ENCODE measurements at places on chromosomes 7 and 10. TPM values are rescaled to one million over a fixed set of nuclear protein-coding genes. Genes with fewer than 3 reads are reported as not detected.

GRCh38 chr10:35789996-35790395 is 147.9 kb upstream of the FZD8 start:
- no peaks in the 10 kb centered on the region for H3K27me3 ChIP-seq
- H3K27ac ChIP-seq = no peak overlapping the region
- H3K4me1 ChIP-seq = no peaks in the 10 kb centered on the region

PDIA4 gene
- polyA plus RNA-seq = 236 TPM

DNA sequence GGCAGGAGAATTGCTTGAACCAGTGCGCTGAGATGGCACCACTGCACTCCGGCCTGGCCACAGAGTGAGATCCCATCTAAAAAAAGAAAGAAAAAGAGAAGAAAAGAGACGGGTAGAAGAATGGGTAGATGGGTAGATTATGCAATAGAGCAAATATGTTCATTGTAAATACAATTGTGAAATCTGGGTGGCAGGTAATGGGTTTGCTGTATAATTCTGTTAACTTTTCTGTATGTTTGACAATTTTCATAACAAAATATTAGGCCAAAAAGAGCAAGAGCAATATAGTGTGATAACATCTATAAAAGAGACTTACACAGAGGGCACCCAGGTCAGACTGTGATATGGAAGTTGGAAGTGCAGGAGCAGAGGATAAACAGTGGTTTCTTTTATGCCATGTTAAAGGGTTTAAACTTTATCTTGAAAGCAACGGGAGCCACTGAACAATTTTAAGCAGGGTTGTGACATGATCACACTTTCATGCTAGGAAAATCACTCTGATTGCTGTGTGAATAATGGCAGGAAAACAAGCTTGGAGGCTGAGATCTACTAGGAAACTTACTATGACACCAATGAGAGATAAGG is 6.7 kb upstream of the COL28A1 start:
- H3K4me3 ChIP-seq = no peak overlapping the region
- H3K27ac ChIP-seq = no peak overlapping the region
- H3K27me3 ChIP-seq = no peaks in the 10 kb centered on the region
- DNase-seq = no peak
- H3K36me3 ChIP-seq = no peaks in the 10 kb centered on the region

- H3K27ac ChIP-seq = no peak overlapping the region
- H3K4me1 ChIP-seq = no peaks in the 10 kb centered on the region
- no peaks in the 10 kb centered on the region for H3K36me3 ChIP-seq
These were observed 14.0 kb downstream of the TMEM26 start for GRCh38 chr10:61439058-61439609.

- no peaks in the 10 kb centered on the region for H3K27me3 ChIP-seq
- no peaks in the 10 kb centered on the region for H3K36me3 ChIP-seq
- no peak overlapping the region for H3K27ac ChIP-seq
These were observed 415.3 kb upstream of the SEMA3D start for GRCh38 chr7:85602196-85602595.

DNA sequence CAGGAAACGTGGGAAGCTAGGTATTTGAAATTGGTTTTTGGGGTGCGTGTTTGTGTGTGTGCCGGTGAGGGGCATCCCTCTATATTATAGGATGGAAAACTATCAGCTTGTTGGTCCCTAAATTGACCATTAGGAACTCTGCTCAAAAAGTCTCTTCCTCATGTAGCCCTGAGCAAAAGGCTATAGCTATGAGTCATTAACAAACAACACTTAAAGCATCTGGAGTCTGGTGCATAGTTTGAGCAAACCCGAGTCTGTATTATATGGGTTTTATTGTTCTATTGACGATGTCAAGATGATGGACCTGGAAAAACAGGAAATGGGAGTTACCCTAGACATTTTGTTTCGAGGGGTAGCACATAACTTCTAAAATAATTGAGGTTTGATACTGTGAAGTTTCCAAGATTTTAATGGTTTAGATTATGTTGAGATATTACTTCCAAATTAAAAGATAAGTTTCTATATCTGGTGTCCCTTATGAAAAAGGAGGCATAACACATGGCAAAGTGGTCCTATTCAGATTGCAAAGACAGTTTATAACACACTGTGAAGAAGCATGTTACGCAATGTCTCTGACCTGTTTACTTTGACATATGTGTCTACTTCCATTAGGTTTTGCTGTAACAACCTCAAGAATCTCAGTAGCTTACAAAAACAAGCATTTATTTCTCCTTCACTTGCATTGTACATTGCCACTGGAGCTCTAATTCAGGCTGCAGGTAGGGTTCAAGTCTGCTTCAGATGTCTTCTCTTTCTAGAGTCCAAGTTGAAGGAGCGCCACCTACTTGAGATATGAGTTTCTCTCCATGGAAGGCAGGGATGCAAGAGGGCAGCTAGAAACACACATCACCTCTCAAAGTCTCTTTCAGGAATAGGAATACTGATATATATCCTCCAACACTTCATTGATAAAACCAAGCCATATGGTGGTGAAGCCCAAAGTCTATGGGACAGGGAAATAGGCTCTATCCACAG is 357.7 kb downstream of the PHF14 start:
- no peaks in the 10 kb centered on the region for H3K4me1 ChIP-seq
- H3K27me3 ChIP-seq = no peaks in the 10 kb centered on the region
- no peak overlapping the region for H3K27ac ChIP-seq
- H3K4me3 ChIP-seq = no peak overlapping the region
- no peaks in the 10 kb centered on the region for H3K36me3 ChIP-seq

- H3K27ac ChIP-seq = no peak overlapping the region
- no peaks in the 10 kb centered on the region for H3K36me3 ChIP-seq
- H3K27me3 ChIP-seq = no peaks in the 10 kb centered on the region
- H3K4me1 ChIP-seq = no peaks in the 10 kb centered on the region
- no peak for DNase-seq
- no peak overlapping the region for H3K4me3 ChIP-seq
These were observed 226.8 kb downstream of the ACTR3B start for GRCh38 chr7:152986376-152986775.

- H3K27ac ChIP-seq = no peak overlapping the region
- H3K4me3 ChIP-seq = no peak overlapping the region
- H3K4me1 ChIP-seq = no peaks in the 10 kb centered on the region
- no peaks in the 10 kb centered on the region for H3K27me3 ChIP-seq
These were observed 176.4 kb downstream of the AHR start for GRCh38 chr7:17474724-17475344.

GRCh38 chr10:12195281-12195602 is 449 bp downstream of the NUDT5 start:
- H3K27ac ChIP-seq = peak overlapping the region; percentile 90
- peak overlapping the region; percentile 91 for H3K4me3 ChIP-seq
- no peak for DNase-seq

GRCh38 chr10:92690915-92691590 is 1.3 kb downstream of the HHEX start:
- no peaks in the 10 kb centered on the region for H3K4me1 ChIP-seq
- H3K27me3 ChIP-seq = no peaks in the 10 kb centered on the region
- H3K36me3 ChIP-seq = no peaks in the 10 kb centered on the region
- no peak for DNase-seq
- peak overlapping the region; percentile 51 for H3K4me3 ChIP-seq

DNA sequence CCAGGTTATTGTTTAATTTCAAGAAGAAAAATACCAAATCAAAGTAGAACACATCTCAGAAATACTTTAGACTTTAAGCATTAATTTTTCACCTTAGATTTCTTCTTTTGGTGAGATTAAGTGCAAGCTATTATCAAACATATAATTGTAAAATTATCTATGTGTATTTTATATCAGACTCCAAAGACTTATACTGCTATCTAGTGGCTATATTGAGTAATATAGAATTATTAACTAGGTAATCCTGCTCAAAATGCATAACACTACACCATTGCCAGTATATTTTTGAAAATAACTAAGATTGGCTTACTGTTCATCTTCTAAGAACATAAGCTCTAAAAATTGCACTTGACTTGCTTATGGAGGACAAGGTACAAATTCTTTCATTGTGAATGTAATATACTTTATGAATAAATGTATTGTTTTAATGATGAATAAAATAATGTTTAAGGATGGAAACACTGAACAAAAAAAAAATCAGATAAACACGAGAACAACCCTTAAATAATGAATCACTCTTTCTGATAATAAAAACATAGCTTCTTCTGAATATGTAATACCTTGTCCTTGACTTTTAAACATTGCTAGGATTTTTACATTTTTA is 86.7 kb upstream of the GNAI1 start:
- no peak overlapping the region for H3K27ac ChIP-seq
- no peaks in the 10 kb centered on the region for H3K4me1 ChIP-seq
- no peak overlapping the region for H3K4me3 ChIP-seq
- H3K36me3 ChIP-seq = no peaks in the 10 kb centered on the region

GRCh38 chr10:77457721-77458120 is 179.9 kb downstream of the KCNMA1 start:
- no peak for DNase-seq
- H3K4me1 ChIP-seq = peaks cover 2% of the 10 kb centered on the region
- H3K27ac ChIP-seq = no peak overlapping the region
- H3K4me3 ChIP-seq = no peak overlapping the region

GRCh38 chr7:46651070-46651469 is 730.0 kb upstream of the IGFBP3 start:
- H3K4me3 ChIP-seq = no peak overlapping the region
- H3K36me3 ChIP-seq = no peaks in the 10 kb centered on the region
- DNase-seq = no peak

PRR15 gene
- polyA plus RNA-seq = 0.43 TPM

DNA sequence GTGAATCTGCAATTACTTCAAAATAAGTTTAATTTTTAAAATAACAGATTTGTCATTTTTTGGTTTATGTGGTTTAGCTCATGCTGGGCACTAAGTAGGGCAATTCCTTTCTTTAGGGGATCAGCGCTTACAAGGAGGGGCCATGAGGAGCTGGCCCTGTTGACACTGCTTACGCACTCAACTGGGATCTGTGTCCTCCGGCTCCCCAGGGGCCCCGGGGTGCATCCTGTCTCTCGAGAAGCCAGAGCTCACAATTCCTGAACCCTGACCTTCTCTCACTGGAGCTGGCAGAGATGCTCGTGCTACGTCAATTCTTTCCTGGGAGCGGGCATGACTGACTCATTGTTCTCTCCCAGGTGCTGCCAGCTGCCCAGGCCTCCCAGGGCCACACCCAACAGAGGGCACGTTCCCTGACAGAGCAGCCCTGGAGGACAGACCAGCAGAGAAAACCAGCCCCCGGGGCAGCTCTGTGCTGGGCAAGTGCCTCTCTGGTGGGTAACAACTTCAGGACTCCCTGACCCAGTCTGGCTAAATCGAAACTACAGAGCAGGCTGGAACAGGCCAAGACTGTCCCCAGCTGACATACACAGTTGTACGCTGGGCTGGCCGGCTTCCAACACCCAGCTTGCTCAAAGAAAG is 36.8 kb downstream of the CTBP2 start:
- H3K36me3 ChIP-seq = peaks cover 4% of the 10 kb centered on the region
- H3K27me3 ChIP-seq = no peaks in the 10 kb centered on the region
- peak; percentile 93 for DNase-seq
- peaks cover 26% of the 10 kb centered on the region for H3K4me1 ChIP-seq
- H3K27ac ChIP-seq = peak overlapping the region; percentile 83
- peak overlapping the region; percentile 45 for H3K4me3 ChIP-seq

DNA sequence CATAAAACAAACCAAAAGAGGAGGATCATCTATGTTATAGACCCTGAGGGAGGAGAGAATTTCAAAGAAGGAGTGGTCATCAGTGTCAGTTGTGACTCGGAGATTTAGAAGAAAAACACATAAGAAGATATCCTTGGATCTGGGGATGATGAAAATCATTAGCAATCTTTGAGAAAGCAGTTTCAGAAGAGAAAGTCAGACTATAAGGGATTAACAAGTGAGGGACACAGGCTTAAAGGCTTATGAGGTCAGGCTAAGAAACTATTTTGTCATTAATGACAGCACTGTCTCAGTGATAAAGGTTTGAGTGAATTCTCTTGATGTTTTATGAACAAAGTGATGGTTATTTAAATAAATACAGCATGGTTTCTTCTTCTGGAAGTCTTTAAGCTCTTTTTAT is 6.1 kb upstream of the GPR85 start:
- no peaks in the 10 kb centered on the region for H3K4me1 ChIP-seq
- no peaks in the 10 kb centered on the region for H3K36me3 ChIP-seq
- no peak overlapping the region for H3K27ac ChIP-seq
- H3K4me3 ChIP-seq = no peak overlapping the region
- no peak for DNase-seq

SH2D4B gene
- not detected for polyA plus RNA-seq

DNA sequence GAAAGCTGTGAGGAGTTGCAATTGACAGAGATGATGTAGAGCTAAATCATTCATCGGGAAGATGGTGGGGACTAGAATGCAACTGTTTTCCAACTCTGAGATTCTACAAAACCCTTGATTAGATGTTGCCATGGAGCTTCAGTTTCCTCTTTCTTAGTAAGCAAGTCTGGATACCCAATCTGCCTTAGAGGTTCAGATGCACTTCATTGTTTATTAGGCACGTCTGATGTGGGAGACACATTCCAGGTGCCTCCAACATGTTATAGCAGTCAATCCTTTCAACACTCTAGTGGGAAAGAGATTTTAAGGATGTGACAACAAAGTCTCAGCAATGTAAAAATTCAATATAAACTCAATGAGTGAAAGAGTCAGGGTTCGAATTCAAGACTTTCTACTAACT is 291.3 kb upstream of the PHYHIPL start:
- no peak for DNase-seq
- no peak overlapping the region for H3K4me3 ChIP-seq
- H3K27me3 ChIP-seq = no peaks in the 10 kb centered on the region
- H3K4me1 ChIP-seq = no peaks in the 10 kb centered on the region

DNA sequence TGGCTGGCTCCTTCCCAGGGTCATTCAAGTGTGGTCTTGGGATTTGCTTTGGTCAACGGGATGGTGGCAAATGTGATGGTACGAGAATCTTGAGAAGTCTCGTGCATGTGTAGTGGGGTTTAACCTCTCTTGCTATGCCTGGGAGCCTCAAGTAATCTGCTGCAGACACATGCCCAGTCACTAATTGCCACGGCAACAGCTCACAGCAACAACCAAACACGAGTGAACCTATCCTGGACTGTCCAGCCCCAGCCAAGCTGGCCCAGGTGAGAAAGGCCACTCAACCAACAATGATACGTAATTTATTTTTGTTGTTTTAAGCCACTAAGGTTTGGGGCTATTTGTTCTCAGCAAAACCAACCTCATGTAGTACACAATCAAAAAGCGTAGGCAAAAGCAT is 38.1 kb upstream of the DDC start:
- no peaks in the 10 kb centered on the region for H3K4me1 ChIP-seq
- no peaks in the 10 kb centered on the region for H3K27me3 ChIP-seq
- peaks cover 3% of the 10 kb centered on the region for H3K36me3 ChIP-seq
- no peak for DNase-seq
- no peak overlapping the region for H3K4me3 ChIP-seq

DNA sequence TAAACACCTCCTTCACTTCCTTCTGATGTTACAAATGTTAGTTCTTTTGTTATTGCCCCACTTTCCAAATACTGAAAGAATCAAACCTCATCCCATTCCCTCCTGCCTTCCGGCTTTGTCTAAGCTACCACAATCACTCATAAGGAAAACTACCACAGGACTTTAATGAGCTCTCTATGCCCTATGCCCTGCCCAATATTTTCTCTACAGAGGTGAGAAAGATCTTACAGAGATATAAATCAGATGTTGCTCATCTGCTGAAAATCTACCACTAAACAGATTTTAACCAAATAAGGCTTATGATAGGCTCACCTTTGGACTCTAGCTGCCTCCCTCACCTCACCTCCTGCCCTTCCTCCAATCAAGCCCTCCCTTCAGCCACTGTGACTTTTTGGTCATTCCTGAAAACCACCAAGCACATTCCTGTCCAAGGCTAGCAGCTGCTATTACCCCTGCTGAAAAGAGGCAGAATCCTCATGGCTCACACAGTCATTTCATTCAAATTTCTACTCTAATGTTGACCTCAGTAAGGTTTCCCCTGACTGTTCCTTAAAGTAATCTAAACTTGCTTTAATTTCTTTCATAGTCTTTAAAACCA is 7.7 kb downstream of the ZNF33B start:
- H3K4me1 ChIP-seq = no peaks in the 10 kb centered on the region
- DNase-seq = peak; percentile 3
- H3K27me3 ChIP-seq = no peaks in the 10 kb centered on the region
- no peak overlapping the region for H3K4me3 ChIP-seq
- H3K36me3 ChIP-seq = no peaks in the 10 kb centered on the region
- H3K27ac ChIP-seq = no peak overlapping the region

CYP26C1 gene
- 0.02 TPM for polyA plus RNA-seq

Measured in fibroblast of lung (primary cell).